WTC11 (cell line): ENCODE measurements at places on chromosomes 2 and 18. TPM values are rescaled to one million over a fixed set of nuclear protein-coding genes. Genes with fewer than 3 reads are reported as not detected.

DNA sequence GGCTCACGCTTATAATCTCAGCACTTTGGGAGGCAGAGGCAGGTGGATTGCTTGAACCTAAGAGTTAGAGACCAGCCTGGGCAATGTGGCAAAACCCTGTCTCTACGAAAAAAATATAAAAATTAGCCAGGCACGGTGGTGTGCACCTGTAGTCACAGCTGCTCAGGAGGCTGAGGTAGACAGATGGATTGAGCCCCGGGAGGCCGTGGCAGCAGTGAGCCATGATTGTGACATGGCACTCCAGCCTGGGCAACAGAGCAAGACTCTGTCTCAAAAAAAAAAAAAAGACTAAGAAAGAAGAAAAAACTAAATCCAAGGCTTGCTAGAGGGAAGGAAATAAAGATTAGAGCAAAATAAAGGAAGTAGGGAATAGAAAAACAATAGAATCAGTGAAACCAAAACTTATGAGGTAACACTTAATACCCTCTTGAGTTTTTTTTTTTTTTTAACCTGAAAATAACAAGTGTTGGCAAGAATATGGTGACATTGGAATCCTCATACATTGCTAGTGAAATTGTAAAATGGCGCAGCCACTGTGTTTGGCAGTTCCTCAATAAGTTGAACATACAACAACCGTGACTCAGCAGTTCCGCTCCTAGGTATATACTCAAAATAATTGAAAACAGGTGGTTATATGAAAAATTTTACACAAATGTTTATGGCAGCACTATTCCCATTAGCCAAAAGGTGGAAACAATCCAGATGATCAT is 85.2 kb downstream of the EML4 start:
- DNase-seq, result no peak

GRCh38 chr2:7725850-7726242 is 808.6 kb downstream of the RNF144A start:
- no peak for DNase-seq

DNA sequence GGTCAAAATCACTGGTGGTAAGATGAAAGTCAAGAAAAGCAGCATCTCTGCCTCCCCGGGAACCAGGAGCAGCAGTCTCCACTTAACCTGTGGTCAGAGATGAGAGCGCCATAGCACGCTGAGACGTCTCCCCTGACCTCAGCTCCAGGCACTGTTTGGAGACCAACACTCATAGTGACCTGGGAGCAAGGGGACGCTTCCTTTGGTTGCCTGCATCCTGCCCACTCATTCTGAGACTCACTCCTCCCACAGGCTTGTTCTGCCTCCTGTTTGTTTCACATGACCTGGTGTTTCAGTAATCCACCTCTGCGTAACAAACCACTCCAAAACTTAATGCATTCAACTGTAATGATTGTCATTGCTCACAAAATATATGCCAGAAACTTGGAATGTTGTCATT is 139.3 kb downstream of the ACOXL start:
- DNase-seq, result no peak

Gene FEZ2
- 22.2 to 24.0 TPM (median 23.6 TPM) in 3 replicates for total RNA-seq

Gene IL1RL1
- total RNA-seq, result 0.05 TPM in 1 of 3 replicates, not detected in the others

Gene LPIN2
- total RNA-seq, result 10.4 to 12.2 TPM (median 11.8 TPM) in 3 replicates

- DNase-seq, result no peak
These were observed 92.6 kb upstream of the FAM117B start for GRCh38 chr2:202542142-202542541.

GRCh38 chr2:223549215-223549614 is 52.9 kb downstream of the SCG2 start:
- DNase-seq, result no peak

DNA sequence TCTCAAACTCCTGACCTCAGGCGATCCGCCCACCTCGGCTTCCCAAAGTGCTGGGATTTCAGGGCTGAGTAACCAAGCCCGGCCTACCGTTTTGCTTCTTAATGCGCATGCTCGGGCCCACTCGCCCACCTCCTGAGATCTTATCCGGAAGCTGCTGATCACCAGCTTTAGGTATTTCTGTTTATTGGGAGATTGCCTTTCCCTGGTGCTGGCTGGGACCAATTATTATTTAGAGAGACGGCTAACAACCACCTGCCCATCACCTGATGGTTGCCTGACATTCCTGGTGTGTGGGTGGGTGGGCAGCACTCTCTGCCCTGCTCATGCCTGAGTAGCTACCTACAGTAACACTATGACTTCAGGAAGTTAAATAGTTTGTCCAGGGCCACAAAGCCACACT is 56.3 kb upstream of the ZNF532 start:
- DNase-seq, result peak; percentile 35

GRCh38 chr2:58701688-58702301 is 460.7 kb upstream of the FANCL start:
- no peak for DNase-seq

DNA sequence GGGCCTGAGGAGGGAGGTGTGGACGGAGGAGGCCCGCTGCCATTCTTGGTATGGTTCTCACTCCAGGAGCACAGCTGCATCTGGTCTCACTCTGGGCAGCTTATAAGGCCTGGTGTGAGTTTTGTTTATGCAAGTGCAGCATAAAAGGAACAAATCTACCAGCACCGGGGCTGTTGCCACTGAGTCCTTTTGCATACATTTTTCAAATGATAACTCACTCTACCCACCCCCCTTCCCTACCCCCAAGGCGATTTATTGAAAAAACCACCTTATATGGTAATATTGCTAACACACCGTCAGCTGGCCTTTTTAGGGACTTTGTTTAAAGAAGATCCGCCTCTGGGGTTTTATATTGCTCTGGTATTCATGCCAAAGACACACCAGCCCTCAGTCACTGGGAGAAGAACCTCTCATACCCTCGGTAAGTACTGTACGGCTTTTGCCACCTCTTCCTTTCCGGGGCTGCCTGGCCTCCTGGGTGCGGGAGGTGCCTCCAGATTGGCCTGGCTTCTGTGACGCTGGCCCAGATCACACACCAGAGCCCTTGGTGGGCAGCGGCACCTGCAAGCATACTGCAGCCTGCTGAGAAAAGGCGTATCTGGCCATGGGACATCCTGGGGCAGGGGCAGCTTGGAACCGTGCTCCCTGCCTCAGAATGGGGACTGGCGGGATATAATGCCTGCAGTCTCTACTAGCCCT is at the start of gene ACTG2:
Gene ACTG2 (plus strand): TSS at position 378 of the 699 bp plus-strand sequence. CDS start 8,304 bp downstream, outside the sequence.
- no peak for DNase-seq

GRCh38 chr18:56388571-56388970 is 249.8 kb downstream of the TXNL1 start:
- no peak for DNase-seq

Gene PSMD1
- 140 to 163 TPM (median 148 TPM) in 3 replicates for total RNA-seq

- no peak for DNase-seq
These were observed 197.5 kb downstream of the ZEB2 start for GRCh38 chr2:144322379-144322778.
